Heart left ventricle (tissue), 16 donors: ENCODE measurements at places on chromosomes 6 and 20. TPM values are rescaled to one million over a fixed set of nuclear protein-coding genes. Genes with fewer than 3 reads are reported as not detected.

CYP39A1 gene
- 5.2 TPM for total RNA-seq

SNAI1 gene
- total RNA-seq: 0.98 TPM

GNAS-AS1 gene
- 0.35 TPM for total RNA-seq

CYP21A2 gene
- total RNA-seq: 0.69 TPM

TRIM10 gene
- total RNA-seq: not detected

EGFL8 gene
- 2.4 TPM for total RNA-seq

CGAS gene
- total RNA-seq: 1.1 TPM

EHMT2 gene
- 20.9 TPM for total RNA-seq

PNLDC1 gene
- total RNA-seq: not detected

SNAP91 gene
- total RNA-seq: 1.4 TPM

OVOL2 gene
- not detected for total RNA-seq

PACRG gene
- 9.7 TPM for total RNA-seq

VEGFA gene
- 238 TPM for total RNA-seq

COL19A1 gene
- total RNA-seq: 1.9 TPM

SCAF8 gene
- total RNA-seq: 62.9 TPM

DNA sequence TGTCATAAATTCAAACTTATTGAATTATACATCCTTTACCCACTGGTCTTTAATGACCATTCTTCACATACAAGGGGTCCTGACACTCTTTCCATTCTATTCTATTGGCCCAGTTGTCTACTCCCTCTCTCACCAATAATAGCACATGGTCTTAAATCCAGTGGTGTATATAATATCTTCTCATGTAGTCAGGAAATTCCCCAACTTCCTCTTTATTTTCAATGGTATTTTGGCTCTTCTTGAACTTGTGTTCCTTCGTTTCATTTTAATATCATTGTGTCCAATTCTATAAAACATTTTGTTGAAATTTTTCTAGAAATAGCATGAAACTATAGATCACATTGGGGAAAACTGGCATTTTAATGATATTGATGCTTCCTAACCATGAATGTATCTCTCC, 36.8 kb downstream of the PSMB9 start:
- DNase-seq: no peak

DNA sequence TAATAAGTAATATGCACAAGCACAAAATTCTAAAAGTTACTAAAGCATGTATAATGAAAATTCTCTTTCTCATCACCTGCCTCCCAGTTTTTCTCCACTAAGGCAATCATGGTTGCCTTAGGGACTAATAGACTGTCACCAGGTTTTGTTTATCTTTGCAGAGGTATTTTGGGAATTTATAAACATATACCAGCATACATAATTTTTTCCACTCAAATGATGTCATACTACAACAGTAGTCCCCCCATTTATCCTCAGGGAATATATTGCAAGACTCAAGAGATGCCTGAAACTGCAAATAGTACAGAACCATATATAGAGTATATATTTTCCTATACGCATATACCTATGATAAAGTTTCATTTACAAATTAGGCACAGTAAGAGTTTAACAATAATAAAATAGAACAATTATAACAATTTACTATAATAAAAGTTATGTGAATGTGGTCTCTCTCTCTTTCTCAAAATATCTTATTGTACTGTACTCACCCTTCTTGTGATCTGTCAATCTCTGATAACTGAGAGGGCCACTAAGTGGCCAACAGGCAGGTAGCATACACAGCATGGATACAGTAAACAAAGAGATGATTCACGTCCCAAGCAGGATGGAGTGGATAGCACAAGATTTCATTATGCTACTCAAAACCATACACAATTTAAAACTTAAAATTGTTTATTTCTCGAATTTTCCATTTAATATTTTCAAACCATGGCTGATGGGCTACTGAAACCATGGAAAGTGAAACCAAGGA, 19.7 kb downstream of the RBL1 start:
- no peak for DNase-seq

DNA sequence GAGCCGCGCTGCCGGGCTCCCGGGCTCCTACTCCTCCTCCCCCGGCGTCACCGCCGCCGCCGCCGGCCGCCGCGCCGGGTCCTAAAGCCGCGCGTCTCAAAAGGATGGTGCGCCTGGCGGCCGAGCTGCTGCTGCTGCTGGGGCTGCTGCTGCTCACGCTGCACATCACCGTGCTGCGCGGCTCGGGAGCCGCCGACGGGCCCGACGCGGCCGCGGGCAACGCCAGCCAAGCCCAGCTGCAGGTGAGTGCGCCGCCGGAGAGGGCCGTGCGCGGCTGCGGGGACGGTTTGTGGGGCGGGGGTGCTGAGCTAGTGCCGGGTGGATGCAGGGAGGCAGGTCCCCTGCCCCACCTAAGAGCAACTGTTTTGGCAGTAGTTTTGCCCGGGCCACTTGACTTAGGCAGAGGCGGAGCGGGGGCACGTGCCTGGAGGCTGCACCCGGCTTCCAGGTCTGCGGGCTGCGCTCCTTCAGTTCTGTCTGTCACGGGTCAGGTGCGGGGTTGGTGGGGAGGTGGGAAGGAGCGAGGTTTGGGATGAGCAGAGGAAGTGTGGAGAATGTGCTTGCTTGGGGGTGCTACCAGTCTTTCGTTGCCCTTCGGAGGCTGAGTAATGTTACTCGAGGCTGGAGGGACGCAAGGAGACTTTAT, 722 bp downstream of the ISM1 start:
- DNase-seq: peak; percentile 39

GRCh38 chr6:75842732-75843131, 93.7 kb downstream of the MYO6 start:
- no peak for DNase-seq

DNA sequence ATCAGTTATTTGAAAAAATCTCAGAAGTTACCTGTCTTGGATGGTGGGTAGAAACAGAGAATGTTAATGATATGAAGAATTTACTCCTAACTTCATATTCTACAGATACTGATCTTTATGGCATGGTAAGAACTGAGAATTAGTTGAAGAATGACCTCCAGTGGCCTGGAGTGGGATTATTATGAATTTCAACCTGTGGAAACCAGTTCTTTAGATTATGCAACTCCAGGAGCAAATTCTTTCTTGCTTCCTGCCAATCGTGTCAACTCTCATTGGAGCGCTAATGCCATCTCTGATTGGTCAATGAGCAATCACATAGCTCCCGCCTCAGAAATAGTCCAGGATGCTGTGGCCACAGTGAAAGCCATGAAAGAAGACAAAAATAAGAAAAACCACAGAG, 40.6 kb downstream of the LYRM2 start:
- no peak for DNase-seq

DNA sequence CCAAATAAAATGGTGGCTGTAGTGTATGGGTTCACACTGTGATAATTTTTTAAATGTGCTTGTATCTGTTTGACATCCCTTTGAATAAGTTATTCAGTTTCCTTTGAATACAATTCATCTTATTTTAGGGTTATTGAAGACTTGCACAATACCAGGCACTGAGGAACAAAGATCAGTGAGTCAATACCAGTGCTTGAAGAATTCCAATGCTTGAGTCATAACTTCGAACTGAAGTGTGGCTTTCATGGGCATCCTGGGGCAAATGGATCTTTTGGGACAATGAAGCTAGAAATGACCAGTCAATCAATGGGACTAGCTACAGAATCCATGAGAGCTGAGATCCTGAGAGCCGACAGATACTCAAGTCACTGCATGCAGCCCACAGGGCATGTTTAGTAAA, 349.9 kb upstream of the FLRT3 start:
- DNase-seq: no peak

GRCh38 chr20:2872459-2873009, 747 bp upstream of the PTPRA start:
- DNase-seq: peak; percentile 83

- DNase-seq: peak; percentile 95
Observed at GRCh38 chr20:19757487-19758132, 448 bp upstream of the RIN2 start.

GRCh38 chr20:3751305-3751674, 16.3 kb downstream of the ADISSP start:
- no peak for DNase-seq

DNA sequence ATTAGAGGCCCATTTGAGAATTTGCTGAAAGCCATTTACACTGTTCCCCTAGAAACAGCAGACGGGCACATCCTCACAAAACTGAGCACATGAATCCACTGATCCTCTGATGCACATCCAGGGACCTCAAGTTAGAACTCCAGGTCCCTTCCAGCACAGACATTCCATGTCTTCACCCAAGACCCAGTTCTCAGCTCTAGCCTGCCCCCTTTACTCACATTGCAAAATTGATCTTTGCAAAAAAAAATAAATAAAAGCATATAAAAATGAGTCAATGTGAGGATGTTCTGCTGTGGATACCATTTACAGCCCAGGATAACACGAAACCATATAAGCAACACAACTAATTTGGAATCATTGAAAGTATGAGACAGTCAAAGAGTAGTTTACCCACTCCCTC, 458.2 kb upstream of the JARID2 start:
- no peak for DNase-seq

DNA sequence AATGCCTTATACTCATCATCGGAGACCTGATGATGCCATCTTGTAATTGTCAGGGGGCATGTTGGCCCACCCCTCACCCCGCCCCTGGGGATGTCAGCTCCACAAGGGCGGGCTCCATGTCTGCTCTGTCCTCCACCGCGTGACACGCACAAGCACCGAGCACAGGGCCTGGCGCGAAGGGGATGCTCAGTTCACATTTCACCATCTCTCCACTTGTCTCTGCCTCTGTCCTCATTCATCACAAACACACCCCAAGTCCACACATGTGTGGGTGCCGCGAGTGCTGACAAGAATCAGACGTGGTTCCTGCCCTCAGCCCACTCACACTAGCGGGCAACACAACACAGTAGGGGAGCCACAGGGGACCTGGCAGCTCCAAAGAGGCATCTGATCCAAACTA, 151.2 kb upstream of the PTPN1 start:
- DNase-seq: no peak

GRCh38 chr6:163588220-163588919, 173.9 kb downstream of the QKI start:
- DNase-seq: no peak

GRCh38 chr20:22586645-22587310, 2.4 kb upstream of the FOXA2 start:
- DNase-seq: no peak

DNA sequence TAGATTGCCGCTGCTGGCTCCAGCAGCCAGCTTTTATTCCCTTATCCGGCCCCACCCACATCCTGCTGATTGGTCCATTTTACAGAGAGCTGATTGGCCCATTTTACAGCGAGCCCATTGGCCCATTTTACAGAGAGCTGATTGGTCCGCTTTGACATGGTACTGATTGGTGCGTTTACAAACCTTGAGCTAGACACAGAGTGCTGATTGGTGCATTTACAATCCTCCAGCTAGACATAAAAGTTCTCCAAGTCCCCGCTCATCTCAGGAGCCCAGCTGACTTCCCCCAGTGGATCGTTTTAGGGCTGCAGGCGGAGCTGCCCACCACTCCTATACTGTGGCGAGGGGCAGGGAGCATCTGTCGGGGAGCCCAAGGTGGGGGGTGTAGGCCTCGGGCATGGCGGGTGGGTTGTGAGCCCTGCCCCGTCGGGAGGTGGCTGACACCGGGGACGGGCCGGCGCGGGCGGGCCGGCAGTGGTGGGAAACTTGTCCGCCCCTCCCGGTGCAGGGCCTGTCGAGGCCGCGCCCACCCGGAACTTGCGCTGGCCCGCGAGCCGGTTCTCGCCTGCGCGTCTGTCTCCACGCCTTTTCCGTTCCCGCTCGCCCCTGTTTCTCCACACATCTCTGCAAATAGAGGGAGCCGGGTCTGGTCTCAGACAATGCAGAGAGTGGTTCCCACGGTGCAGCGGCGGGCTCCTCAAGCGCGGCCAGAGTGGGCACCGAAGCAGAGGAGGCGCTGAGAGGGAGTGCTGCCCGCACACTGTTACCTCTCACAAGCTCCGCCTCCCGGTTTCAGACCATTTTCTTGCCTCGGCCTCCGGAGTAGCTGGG, 86.1 kb upstream of the STMND1 start:
- DNase-seq: peak; percentile 32

GRCh38 chr6:1766654-1767053, 156.9 kb downstream of the FOXC1 start:
- no peak for DNase-seq

- no peak for DNase-seq
Observed at GRCh38 chr6:46993846-46994245, 48.3 kb downstream of the ADGRF1 start.

DNA sequence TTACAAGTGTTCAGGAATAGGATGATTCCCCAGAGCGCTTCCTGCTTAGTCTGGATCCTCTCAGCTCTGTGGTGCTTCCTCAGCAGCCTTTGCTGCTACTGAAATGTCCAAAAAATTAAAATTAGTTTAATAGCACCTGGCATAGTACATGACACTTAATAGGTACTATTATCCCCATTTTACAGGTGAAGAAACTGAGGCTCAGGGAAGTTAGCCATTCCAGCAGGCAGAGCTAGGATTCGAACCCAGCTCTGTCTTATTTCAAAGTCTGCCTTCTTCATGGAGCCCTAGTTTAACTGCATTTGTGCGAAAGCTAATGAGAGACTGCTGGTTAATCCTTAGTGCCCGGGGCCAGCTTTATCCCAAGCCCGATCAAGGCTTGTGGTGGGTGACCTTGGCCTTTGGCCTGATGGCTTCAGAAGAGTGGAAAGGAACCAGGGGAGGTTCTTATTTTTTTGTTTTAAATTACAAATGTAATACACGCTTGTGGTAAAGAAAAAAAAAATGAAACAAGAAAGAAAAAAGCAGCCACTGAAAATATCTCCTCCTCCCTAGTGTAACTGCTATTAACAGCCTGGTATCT, 30.1 kb downstream of the TOX2 start:
- DNase-seq: no peak
